Karpas-422 (cell line): ENCODE measurements at places on chromosomes 16 and 17. TPM values are rescaled to one million over a fixed set of nuclear protein-coding genes. Genes with fewer than 3 reads are reported as not detected.

GRCh38 chr16:66269617-66270332 lies 96.7 kb upstream of the CDH5 start:
- H3K36me3 ChIP-seq = no peaks in the 10 kb centered on the region
- H3K27ac ChIP-seq = no peak overlapping the region
- H3K27me3 ChIP-seq = no peaks in the 10 kb centered on the region
- DNase-seq = no peak
- H3K4me3 ChIP-seq = no peak overlapping the region
- H3K4me1 ChIP-seq = no peaks in the 10 kb centered on the region

DNA sequence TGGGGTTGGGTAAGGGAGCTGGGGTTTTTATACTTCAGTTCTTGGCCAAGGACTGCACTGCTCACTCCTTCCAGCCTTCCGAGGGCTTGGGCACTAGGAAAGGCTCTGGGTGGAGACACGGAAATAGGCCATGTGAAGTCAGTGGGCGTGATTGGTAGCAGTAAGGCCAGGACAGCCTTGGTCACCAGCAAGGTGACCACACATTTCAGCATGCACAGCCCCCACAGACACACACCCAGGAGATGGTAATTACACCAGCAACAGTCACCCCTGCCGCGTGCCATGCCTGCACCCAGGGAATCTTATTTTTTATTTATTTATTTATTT lies 252.5 kb downstream of the SEC14L1 start:
- peaks cover 4% of the 10 kb centered on the region; the same call in 1 of the 2 replicates for H3K4me1 ChIP-seq
- no peak overlapping the region for H3K27ac ChIP-seq
- H3K4me3 ChIP-seq = no peak overlapping the region
- H3K27me3 ChIP-seq = no peaks in the 10 kb centered on the region
- H3K36me3 ChIP-seq = no peaks in the 10 kb centered on the region

DNA sequence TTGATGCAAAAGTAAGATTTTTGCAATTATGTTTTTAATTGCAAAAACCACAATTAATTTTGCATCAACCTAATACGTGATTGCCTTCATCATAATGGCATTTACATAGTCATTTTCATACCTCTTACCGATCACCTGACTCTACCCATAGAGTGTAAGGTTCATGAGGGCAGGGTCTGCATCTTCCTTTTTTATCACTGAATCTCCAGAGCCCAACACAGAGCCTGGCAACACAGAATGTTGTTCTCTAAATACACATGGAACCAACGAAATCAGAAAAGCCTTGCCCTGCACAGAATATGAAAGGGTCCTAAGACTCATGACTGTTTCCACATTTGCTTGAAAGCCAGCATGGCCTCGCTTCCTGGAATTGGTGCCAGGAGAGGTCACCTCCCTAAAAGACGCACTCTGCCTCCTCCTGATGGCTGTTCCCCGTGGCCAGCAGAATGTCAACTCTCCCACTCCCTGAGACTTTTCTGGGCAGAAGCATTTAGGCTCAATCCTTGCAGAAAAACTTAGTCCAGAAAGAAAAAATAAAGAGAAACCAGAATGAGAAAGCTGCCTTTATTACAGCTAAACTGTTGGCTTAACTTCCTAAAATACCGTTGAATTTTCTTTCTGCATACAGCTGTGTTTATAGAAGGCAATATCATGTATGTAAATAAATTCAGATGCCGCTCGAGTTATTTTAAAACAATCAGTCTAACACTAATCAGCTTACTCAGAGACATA lies 327.8 kb upstream of the MAF start:
- no peaks in the 10 kb centered on the region for H3K4me1 ChIP-seq
- no peak overlapping the region for H3K4me3 ChIP-seq
- no peaks in the 10 kb centered on the region for H3K27me3 ChIP-seq
- DNase-seq = peak; percentile 39
- H3K36me3 ChIP-seq = no peaks in the 10 kb centered on the region

GSPT1 gene
- total RNA-seq = 66.5 and 80.2 TPM in 2 replicates

DNA sequence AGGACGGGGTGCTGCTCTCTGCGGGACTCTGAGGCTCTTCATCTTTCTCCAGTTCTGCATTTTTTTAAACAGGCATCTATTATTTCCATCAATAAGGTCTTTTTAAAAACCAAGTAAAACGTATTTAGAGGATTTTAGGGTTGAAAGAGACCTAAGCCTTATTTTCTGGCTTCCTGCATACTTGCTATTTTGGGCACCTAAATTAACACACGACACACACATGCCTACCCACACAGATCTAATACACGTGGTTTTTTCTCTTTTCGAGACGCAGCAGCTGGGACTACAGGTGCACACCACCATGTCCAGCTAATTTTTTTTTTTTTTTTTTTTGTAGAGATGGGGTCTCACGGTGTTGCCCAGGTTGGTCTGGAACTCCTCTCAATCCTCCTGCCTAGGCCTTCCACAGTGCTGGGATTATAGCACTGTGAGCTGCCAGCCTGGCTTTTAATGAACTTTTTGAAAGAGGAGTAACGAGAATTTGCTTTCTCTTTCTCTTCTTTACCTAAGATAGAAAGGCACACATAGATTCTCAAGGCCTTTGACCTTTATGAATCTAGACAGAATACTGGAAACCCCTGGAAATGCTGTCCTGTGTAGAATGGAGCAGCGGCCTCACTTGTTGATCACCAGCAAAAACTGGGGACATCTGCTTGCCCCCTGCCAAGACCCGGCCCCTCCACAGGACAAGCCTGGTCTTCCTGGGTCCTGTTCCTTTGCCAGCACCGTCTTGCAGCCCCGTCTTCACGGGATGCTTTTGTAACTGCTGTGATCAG lies 13.8 kb downstream of the DNAAF8 start:
- DNase-seq = no peak
- no peak overlapping the region for H3K4me3 ChIP-seq

DNA sequence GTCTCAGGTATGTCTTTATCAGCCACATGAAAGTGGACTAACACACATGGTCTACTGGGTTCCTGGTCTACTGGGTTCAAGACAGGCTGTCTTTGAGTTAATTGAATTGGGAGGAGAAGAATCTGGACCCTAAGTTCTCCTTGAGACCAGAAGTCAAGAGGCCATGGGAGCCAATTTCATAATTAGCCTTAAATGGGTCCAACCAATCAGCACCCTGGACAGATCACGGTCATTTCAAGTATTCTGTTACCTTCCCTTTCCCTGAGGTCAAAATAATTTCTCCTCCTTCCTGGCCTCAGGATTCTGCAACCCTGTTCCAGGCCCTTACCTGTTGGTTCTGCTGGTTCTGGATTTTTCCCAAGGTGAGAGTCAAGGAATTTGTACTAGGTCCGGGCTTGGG lies 23.8 kb downstream of the OSBPL7 start:
- peak; percentile 61 for DNase-seq
- H3K27me3 ChIP-seq = no peaks in the 10 kb centered on the region
- H3K36me3 ChIP-seq = no peaks in the 10 kb centered on the region
- peaks cover 41% of the 10 kb centered on the region for H3K4me1 ChIP-seq
- no peak overlapping the region for H3K27ac ChIP-seq

NPIPA8 gene
- not detected in 2 replicates for total RNA-seq

GLG1 gene
- total RNA-seq = 65.2 and 87.8 TPM in 2 replicates

DNA sequence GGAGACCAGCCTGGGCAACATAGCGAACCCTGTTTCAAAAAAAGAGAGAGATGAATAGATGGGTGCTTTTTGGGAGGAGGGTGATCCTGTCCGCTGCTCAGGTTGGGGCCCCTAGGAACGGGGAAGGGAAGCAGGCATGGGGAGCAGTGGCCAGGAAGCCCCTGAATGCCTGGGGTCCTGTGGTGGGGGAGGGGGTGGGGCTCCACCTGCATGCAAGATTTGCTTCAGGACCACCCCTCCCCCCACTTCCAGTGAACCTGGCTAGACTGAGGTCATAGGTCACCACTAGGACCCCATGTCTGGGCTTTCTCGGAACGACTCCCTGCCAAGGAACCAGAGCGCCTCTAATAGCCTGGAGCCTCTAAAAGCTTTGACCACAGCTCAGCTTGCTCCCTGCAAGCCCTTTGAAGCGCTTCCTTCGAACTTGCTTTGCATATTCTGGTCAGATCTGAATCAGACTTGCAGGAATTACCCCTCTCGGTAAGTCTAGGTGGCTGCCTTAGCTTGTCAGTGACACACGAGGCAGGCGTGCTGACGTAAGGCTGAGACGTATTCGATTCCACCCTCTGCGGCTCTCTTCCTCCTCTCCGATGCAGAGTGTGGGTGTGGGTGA lies 3.7 kb downstream of the SOCS3 start:
- no peaks in the 10 kb centered on the region for H3K36me3 ChIP-seq
- H3K27ac ChIP-seq = no peak overlapping the region
- peak overlapping the region; percentile 45; the same call in 1 of the 2 replicates for H3K4me3 ChIP-seq
- DNase-seq = peak; percentile 97
- H3K4me1 ChIP-seq = peaks cover 35% of the 10 kb centered on the region

DNA sequence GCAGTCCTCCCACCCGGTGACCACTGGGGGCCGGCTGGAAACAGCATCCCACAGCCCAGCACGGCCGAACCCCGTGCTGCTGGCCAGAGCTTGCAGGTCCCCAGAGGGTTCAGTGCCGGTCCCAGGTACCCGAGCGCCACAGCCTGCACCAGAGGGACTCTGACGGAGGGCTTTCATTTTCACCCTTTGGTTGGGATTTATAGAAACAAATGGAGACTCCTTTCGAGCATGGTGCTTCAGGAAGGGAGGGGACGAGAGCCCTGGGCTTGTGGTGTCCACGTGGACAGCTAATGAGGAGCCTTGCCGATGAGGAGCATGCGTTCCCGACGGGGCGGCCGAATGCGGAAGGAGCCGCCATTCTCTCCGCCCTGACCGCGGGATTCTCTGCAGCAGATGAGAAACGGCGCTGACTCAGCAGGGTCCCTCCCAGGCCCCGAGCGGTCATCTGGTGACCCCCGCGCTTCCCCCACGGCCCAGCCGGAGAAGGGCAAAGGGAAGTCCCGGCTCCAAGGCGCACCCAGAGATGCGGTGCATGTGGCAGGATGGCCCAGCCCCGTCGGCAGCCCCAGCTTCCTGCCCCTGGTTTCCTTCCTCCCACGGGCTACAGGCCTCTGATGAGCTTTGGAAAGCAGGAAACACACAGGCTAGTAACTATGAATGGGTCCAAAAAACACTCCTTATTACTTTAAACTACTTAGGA lies 9.8 kb downstream of the SLC38A10 start:
- H3K27me3 ChIP-seq = no peaks in the 10 kb centered on the region
- H3K36me3 ChIP-seq = peaks cover 3% of the 10 kb centered on the region; the same call in 1 of the 2 replicates
- no peak overlapping the region for H3K4me3 ChIP-seq
- no peaks in the 10 kb centered on the region; the same call in 1 of the 2 replicates for H3K4me1 ChIP-seq

GRCh38 chr16:85901773-85902365 lies 2.9 kb downstream of the IRF8 start:
- H3K4me1 ChIP-seq = peaks cover 79% of the 10 kb centered on the region
- peak overlapping the region; percentile 99 for H3K27ac ChIP-seq
- no peaks in the 10 kb centered on the region for H3K27me3 ChIP-seq

- H3K27ac ChIP-seq = no peak overlapping the region
- no peaks in the 10 kb centered on the region for H3K27me3 ChIP-seq
- H3K36me3 ChIP-seq = peaks cover 2% of the 10 kb centered on the region; the same call in 1 of the 2 replicates
- no peak for DNase-seq
These were observed 35.1 kb downstream of the MFSD11 start for GRCh38 chr17:76772842-76773525.

- H3K27ac ChIP-seq = no peak overlapping the region
- DNase-seq = no peak
- no peak overlapping the region for H3K4me3 ChIP-seq
These were observed 76.0 kb downstream of the WIPI1 start for GRCh38 chr17:68381076-68381900.

ENPP7 gene
- 0.07 TPM in 1 of 2 replicates, not detected in the other for total RNA-seq

DNA sequence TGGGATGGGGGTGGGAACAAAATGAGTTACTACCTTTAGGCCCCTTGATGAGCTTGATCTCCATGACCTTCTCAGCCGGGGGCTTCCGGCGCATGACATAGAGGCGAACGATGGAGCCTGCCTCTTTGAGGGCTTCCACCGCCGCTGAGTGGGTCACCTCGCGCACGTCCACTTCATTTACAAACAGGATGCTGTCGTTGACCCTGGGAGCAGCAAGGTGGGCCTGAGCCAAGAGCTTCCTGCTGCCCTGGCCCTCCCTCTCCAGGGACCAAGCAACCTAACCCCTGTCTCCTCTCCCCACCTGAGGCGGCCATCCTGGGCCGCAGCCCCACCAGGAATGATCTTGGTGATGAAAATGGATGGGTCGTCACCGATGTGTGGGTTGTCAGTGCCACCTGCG lies 16.2 kb downstream of the DLG4 start:
- peaks cover 18% of the 10 kb centered on the region for H3K36me3 ChIP-seq
- peaks cover 24% of the 10 kb centered on the region for H3K4me1 ChIP-seq
- DNase-seq = no peak
- no peak overlapping the region for H3K27ac ChIP-seq
- H3K4me3 ChIP-seq = no peak overlapping the region
- H3K27me3 ChIP-seq = no peaks in the 10 kb centered on the region

- H3K4me3 ChIP-seq = no peak overlapping the region
- H3K27ac ChIP-seq = no peak overlapping the region
- no peaks in the 10 kb centered on the region for H3K27me3 ChIP-seq
These were observed 185.6 kb downstream of the C16orf78 start for GRCh38 chr16:49559242-49559641.

GRCh38 chr17:27990100-27990499 lies 52.4 kb upstream of the NLK start:
- no peaks in the 10 kb centered on the region for H3K36me3 ChIP-seq
- no peaks in the 10 kb centered on the region for H3K27me3 ChIP-seq
- no peak for DNase-seq
- H3K27ac ChIP-seq = no peak overlapping the region

DNA sequence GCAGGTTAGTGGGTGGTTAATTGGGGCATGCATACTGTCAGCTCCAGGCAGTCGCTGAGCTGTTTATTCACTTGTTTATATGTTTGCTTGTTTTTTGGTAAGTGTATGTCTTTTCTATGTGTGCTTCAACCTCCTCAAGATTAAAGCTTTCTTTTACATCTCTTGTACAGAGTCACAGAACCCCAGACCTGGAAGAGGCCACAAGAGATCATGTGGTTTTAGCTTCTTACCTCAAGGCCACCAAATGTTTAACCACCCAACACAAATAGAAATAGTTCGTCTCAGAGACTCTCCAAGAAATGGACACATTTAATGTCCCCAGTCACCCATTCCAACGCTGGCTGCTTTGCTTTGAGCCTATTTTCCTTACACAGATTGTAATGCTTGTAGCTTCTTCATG lies 11.8 kb upstream of the TMEM98 start:
- DNase-seq = no peak
- no peaks in the 10 kb centered on the region for H3K4me1 ChIP-seq
- H3K4me3 ChIP-seq = no peak overlapping the region
- no peak overlapping the region for H3K27ac ChIP-seq

DNA sequence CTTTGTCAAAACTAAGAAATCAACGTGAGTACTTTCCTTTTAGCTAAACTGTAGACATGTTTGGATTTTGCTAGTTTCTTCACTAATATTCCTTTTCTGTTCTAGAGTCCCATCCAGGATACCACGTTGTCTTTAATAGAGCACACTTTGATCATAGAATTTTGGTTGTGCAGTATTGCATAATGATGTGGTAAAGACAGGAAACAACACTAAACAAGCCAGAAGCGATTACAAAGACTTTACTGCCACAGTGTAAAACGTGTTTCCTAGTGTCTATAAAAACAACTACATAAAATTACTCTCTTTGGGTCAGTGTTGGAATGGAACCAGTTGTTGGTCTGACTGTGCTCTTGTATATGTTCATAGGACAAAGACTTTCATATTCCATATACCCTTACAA lies 19.3 kb downstream of the SHISA9 start:
- no peak for DNase-seq
- no peaks in the 10 kb centered on the region for H3K4me1 ChIP-seq
- no peaks in the 10 kb centered on the region for H3K36me3 ChIP-seq

ZNF785 gene
- total RNA-seq = 14.9 and 20.8 TPM in 2 replicates
